Inflammatory macrophage treated with lipopolysaccharide for 1 hour (primary cell): ENCODE measurements at places on chromosomes 2 and 18.

DNA sequence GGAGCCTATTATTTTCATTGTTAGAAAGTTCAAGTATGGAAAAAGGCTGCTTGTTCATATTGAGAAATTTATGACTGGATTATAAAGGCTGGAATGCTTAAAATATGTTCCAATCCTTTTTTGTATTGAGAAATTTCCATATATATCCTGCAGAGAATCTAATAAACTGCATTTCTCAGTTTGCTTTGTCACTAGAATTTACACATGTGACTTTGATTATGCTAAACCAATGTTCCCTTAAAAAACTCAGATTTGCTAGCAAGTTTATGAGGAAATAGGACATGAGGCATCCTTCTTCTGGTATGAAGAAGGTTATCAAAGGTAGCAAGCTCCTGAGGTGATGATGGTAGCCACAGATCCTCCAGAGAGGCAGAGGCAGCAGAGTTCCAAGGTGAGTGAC is 29.2 kb upstream of the DSEL start:
- no peak for DNase-seq

GRCh38 chr2:234453216-234453615 is 43.7 kb downstream of the ARL4C start:
- DNase-seq = no peak

DNA sequence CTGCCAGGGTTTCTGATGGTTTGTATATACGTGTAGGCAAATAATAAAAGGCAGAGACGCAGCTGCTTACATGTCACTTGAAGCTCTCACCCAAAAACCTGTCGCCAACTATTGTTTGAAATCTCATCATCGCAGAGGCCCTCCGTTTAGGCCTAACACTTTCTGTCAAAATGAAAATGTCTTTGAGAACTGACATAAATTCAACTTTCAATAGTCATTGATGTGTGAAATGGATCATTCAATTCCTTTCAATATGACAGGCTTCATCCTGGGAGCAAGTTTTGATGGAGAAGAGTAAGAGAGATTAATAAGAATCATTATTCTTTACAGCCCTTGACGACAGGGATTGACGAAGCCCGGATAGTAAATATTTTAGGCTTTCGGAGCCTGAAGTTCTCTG is 2.7 kb downstream of the ACTG2 start:
- no peak for DNase-seq

DNA sequence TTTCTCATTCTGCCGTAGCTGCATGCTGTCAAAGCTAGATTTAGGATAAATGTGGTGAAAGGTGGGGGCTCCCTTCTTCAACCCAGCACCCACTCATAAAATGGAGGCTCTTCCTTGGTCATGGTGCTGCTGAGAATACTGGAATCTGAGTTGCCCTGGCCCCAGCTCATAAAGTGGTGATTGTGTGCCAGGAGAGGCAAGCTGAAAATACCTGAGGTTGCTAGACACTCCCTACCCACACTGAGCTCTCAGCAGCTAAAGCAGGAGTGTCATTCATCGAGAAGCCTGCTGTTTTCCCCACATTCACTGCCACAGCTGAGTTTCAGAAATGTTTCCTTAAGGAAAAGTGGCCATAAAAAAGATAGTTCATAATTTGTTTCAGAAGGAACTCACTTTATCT is 297.1 kb upstream of the RBMS1 start:
- no peak for DNase-seq

- no peak for DNase-seq
Observed at GRCh38 chr2:37318401-37318800, 6.2 kb downstream of the PRKD3 start.

DNA sequence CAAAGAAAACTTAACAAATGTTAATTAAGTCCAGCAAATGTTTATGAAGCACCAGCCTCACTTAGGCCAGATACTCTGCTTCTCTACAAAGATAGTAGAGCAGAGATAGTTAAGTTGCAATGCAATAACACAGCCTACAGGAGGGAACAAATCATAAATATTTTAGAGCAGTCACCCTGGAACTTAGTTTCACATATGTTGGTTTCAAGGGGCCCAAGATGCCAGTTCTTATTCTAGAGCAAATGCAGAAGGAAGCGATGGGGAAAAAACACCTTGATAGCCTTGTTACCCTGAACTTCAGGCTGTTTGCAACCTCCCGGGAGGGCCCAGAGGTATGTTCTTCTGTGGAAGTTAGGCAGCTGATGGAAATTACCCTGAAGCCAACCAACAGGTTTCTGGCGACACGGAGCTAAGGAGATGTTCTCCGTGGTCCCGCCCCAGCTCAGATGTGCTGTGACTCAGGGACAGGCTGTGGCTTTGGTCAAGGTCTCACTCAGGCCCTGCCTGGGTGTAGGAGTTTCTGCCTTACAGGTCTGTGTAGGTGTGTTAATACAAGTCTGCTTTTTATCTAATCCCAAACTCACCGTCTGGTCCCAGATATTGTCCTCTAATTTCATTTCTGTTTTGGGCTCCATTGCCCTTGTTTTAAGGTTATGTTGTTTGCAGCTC is 3.8 kb downstream of the CTIF start:
- DNase-seq = no peak

- DNase-seq = peak; percentile 77
Observed at GRCh38 chr2:85707304-85707703, 13.1 kb downstream of the GNLY start.

- DNase-seq = no peak
Observed at GRCh38 chr2:150320608-150321007, 166.9 kb downstream of the RND3 start.

GRCh38 chr2:230323385-230324106 is 3.4 kb upstream of the SP140L start:
- peak; percentile 2 for DNase-seq

GRCh38 chr2:201233192-201233811 is 27.0 kb upstream of the CASP8 start:
- peak; percentile 86 for DNase-seq

GRCh38 chr2:164589522-164589921 is 31.8 kb downstream of the GRB14 start:
- DNase-seq = no peak

- peak; percentile 10 for DNase-seq
Observed at GRCh38 chr2:158217593-158217992, 115.9 kb downstream of the UPP2 start.

GRCh38 chr2:23235292-23235691 is 149.7 kb upstream of the KLHL29 start:
- no peak for DNase-seq

DNA sequence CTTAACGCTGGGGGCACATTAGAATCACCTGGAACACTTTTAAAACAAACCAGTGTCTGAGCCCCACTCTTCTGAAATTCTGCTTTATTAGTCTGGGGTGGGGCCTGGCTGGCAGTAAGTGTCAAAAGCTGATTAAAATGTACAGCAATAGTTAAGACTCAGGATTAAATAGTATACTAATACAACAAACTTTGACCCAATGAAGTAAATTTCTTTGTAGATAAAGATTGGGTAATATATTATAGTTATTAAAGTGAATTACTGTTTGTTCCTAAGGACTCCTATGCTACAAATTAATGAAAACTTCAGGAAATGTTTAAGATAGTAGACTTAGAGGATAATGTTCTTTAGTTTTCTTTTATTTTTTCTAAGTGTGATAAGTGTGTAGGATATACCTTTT is 160.9 kb downstream of the FAM124B start:
- no peak for DNase-seq

GRCh38 chr18:53946594-53946993 is 277.9 kb downstream of the MBD2 start:
- DNase-seq = no peak

DNA sequence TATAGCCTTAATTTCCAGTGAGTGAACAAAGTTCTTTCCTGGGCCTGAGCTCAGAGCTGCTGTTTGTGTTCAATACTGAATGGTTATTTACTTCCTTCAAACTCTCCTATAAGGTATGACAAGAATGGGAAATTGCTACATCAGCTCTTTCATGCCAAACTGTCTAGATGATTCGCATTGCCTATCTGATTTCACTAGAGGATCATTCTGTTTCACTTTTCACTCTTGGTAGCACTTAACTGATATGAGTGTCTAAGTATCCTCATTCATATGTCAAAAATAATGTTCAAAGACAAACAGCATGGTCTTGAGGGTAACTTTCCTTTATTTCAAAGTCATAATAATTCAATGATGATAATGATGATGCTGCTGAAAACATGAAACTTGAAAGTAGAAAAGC is 32.9 kb upstream of the SCG2 start:
- DNase-seq = no peak

DNA sequence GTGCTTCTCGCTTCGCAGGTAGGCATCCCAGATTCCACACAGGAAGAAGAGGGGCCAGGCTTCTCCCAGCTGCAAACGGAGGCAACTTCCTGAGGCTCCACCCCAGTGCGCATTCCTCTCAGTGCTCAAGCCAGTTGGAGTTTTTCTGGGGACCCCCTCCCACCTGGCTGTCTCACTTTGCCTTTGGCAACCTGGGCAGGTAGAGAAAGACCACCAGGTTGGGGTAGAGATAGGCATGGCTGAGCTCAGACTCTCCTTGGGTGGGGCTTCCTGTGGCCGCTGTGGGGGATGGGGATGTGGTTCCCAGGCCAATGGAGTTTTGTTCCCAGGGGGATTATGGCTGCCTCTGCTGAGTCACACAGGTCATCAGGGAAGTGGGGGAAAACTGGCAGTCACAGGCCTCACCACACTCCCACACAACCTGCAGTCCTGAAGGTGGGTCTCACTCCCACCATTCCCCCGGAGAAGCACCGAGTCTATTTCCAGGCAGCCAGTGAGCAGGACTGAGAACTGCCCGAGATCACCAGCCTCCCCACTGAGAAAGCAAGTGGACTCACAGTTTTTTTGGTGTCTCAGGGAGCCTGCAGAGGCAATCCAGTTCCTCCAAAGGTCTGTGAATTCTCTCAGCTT is 38.1 kb downstream of the SLC39A10 start:
- DNase-seq = no peak

- DNase-seq = no peak
Observed at GRCh38 chr2:238967031-238967977, 119.4 kb downstream of the TWIST2 start.

DNA sequence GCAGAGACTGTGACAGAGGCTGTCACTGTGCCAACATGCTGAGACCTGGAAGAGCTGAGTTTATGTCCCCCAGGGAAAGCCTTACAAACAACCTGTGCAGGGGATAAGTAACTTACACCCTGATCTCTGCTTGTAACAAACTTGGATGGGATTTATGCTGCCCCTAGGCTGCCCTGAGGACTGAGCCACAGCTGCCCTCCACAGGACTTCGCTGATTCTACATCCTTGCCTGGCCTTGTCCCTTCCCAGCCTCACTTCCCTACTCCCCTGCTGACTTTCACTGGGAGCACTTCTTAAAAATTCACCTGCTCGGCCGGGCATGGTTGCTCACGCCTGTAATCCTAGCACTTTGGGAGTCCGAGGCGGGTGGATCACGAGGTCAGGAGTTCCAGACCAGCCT is 45.9 kb upstream of the ASAP2 start:
- DNase-seq = no peak
